CD8-positive, alpha-beta T cell (primary cell): ENCODE measurements at places on chromosomes 5 and 9.

- no peak for DNase-seq
These were observed 134.6 kb upstream of the RANBP3L start for GRCh38 chr5:36436306-36436705.

DNA sequence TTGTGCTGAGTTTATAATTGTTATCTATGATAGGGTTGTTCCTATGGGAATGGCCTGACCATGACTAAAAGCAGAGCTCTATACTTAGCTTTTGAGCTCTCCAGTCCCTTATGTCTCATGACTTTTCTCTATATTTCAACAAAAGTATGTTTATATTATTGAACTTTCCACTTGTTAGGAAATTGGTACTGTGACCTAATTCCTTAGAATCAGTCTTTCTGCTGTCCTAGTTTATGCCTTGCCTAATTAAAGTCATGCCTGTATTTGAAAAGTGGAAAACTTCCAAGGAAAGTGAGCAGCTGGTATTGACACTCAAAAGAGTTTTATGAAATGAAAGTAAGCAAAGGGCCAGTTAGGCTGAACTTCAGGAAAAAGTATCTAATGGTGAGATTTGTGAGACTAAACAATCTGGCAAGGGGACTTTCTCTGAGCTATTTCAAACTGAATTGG lies 68.6 kb downstream of the XRCC4 start:
- no peak for DNase-seq

GRCh38 chr9:116381350-116381749 lies 227.8 kb downstream of the PAPPA start:
- DNase-seq: no peak

- DNase-seq: no peak
These were observed 1.6 kb downstream of the CLTB start for GRCh38 chr5:176414704-176415103.

DNA sequence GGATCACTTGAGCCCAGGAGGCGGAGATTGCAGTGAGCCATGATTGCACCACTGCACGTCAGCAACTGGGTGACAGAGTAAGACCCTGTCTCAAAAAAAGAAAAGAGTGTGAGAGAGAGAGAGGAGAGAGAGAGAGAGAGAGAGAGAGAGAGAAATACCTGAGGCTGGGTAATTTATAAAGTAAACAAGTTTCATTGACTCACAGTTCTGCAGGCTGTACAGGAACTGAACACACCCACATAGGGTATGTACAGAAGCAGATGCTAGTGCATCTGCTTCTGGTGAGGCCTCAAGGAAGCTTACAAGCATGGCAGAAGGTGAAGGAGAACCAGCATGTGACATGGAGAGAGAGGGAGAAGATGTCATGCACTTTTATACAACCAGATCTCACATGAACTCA lies 46.4 kb upstream of the CHD1 start:
- no peak for DNase-seq

GRCh38 chr9:113562653-113563381 lies 99.3 kb downstream of the RGS3 start:
- no peak for DNase-seq

DNA sequence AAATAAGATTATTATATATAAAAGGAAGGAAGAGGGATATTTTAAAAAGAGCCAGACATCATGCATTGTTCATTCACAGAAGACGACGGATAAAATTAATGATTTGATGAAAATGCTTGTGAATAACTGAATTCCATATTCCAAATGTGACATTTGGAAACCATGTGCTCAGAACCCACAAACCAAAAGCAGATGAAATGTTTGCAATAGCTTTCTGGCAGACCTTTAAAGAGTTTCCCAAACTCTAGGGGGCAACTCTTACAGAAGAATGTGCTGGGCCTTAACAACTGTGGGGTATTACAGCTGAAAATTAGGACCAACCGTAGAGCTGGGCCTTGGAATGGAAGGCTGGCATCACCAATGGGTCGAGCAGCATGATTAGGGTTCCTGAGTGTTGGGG lies 471.0 kb downstream of the EFNA5 start:
- no peak for DNase-seq

- DNase-seq: no peak
These were observed 9.9 kb upstream of the ALDOB start for GRCh38 chr9:101445353-101446029.

GRCh38 chr9:38200431-38200830 lies 131.4 kb upstream of the SHB start:
- DNase-seq: no peak

GRCh38 chr9:32579706-32580331 lies 6.9 kb upstream of the NDUFB6 start:
- DNase-seq: peak; percentile 87

GRCh38 chr5:159010661-159011442 lies 88.9 kb downstream of the EBF1 start:
- DNase-seq: no peak

- DNase-seq: no peak
These were observed 61.3 kb upstream of the LRRTM2 start for GRCh38 chr5:138936225-138936967.

DNA sequence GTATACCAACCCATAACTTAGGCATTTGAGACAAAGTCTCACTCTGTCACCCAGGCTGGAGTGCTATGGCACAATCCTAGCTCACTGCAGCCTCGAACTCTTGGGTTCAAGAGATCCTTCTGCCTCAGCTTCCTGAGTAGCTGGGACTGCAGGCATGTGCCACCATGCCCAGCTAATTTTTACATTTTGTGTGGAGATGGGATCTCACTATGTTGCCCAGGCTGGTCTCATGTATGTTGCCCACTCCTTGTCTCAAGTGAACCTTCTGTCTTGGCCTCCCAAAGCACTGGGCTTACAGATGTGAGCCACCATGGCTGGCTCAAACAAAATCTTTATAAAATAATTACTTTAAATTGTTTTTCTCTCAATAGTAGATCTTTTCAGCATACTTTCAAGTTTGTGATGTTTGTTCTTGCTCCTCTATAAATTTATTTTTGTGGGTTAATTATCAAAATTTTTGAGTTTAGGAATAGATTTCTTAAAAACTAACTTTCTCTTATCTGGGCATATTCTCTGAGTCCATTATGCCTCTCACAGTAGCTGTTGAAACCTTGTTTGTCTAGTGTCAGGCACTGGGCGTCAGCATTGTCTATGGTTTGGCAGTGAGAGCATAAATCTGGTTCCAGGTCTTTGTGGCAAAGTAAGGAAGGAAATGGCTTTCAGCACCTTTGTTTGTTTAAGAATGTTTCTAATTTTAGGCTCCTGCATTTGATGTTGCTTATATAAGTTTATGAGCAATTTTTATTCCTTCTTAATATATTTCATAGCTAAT lies 38.7 kb downstream of the NLN start:
- DNase-seq: peak; percentile 83
